ENCODE measurements at places on chromosomes 5 and 9.

- DNase-seq: no peak
Measured at GRCh38 chr9:131539223-131539923, 6.0 kb upstream of the PRRT1B start.

- DNase-seq: no peak
Measured at GRCh38 chr5:156883316-156883875, 33.3 kb downstream of the PPP1R2B start.

DNA sequence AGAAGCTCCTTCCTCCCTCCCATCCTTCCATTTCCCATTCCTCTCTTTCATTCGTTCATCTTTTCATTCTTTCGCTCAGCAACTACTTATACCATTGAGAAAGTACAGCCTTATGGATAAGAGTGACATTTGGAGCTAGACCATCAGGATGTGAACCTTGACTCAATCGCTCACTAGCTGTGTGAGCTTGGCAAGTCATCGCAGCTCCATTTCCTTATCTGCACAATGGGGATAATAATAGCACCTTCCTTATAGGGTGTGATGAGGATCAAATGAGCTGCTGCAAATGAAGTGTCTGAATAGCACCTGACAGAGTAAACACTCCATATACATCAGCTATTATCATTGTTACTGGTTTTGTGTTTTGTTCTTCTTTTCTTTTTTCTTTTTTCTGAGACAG lies 28.1 kb upstream of the SYNPO start:
- DNase-seq: no peak

DNA sequence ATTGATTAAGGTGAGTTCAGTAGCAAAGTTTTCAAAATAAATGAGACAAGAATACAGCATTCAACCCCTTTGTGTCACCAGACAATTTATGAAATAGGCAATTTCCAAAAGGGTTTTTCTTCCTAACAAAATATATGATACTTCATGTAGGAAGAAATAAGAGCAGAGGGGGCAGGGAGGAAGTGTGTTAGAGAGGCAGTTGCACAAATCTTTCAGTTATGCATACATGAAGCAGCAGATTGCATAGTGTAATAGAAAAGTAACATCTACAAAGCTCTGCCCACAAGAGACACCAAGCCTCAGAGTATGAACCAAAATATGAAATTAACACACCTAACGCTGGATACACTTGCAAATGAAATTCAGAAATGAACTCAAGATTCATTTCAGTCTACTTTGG lies 157.0 kb downstream of the DENND1A start:
- no peak for DNase-seq

- DNase-seq: no peak
Measured at GRCh38 chr5:19546521-19546920, 441.5 kb downstream of the CDH18 start.

- DNase-seq: no peak
Measured at GRCh38 chr9:126806336-126806735, 1.5 kb downstream of the ZBTB43 start.

GRCh38 chr5:146632620-146633322 lies 116.8 kb upstream of the GPR151 start:
- no peak for DNase-seq

GRCh38 chr5:56631719-56632118 lies 183.6 kb upstream of the MAP3K1 start:
- DNase-seq: no peak

DNA sequence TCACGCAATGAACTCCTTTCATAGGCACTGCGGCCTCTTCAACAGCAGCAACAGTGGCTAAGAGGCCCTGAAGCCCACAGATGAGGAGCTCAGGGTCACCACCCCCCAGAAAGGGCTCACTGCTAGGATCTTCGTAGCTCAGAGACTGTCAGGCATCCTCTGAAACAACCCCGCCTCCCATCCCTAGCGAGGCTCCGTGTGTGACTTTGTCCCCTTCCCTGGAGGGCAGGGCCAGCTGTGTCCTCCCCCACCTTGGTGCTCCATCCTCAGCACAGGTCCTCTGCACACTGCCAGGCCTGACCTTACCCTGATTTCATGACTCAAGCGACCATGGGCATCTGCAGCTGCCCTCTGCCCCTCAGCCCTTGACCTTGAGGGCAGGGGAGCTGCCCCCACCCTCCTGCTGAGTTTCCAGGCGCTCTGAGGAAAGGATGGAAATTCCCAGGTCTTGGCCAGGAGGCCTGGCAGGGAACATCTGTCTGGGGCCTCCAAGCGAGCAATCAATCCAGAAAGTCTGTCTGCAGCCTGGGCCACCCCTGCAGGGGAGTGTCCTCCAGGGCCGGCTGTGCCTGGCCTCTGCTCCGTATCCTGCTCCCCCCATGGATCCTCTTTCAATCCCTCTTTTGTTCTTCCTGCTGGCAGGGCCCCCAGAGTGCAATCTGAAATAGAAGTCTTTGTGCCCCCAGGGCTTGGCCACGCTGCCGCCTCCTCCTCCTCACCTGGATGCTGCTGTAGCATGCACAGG lies 6.8 kb upstream of the IRX4 start:
- DNase-seq: no peak

- DNase-seq: no peak
Measured at GRCh38 chr9:16074963-16075362, 522.1 kb downstream of the CCDC171 start.

GRCh38 chr5:123800640-123801039 lies 288.7 kb downstream of the CSNK1G3 start:
- no peak for DNase-seq

- no peak for DNase-seq
Measured at GRCh38 chr5:176888865-176889165, 10.3 kb downstream of the HK3 start.

Measured in activated naive CD4-positive, alpha-beta T cell (primary cell).